Glutamatergic neuron (in vitro differentiated cells): ENCODE measurements at places on chromosomes 5 and 9.

GRCh38 chr5:100505984-100506670 lies 29.0 kb upstream of the FAM174A start:
- DNase-seq: no peak

DNA sequence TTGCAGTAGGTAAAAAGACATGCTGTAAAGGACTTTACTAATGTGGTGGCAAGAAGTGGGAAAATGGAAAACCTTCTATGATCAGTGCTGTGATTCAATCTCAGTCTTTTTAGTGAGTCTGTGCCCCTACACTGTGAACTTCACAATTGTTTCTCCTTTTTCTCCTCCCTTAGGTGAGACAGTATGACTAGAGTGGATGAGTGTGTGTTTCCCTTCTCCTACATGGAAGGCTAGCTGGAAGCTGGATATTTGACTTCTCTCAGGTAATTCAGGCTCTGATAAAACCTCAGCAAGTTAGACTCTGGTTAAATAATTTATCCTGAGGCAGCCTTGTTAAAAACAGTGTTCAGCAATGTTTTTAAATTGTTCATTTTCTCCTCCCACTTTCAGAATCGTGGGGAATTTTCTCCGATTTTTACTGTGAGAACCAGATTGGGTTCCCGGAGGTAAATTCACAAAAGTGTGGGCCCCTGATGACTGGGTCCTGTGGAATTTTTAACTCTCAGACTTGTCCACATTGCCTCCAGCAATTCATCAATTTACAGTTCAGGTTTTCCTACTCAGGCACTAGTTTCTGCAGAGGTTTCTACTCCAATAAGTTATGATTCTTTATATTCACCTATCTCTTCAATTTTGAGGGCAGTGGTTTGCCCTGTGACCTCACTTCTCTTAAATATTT lies 149.1 kb upstream of the PIK3R1 start:
- no peak for DNase-seq

- no peak for DNase-seq
These were observed 140.2 kb downstream of the EMB start for GRCh38 chr5:50300878-50301277.

- DNase-seq: no peak
These were observed 433.0 kb downstream of the PDE4D start for GRCh38 chr5:59460368-59461153.

DNA sequence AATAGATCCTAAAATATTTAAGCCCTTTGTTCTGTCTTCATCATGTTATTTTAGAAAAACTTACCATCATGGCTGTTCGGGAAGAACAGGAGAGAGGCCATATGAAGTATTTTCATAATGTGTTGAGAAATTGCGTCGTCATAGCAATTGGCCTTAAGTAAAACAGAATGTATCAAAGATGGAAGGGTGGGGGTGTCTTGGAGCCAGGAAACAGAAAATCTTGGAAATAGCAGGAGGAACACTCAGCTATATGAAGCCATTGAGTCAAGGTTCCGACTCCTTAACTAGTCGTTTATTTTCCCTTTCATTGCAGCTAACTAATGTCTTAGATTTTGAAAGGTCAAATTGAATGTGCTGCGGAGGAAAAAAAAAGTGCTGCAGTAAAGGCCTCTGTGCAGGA lies 1.3 kb downstream of the SPTAN1 start:
- no peak for DNase-seq

GRCh38 chr9:79129865-79130480 lies 441.8 kb upstream of the TLE4 start:
- DNase-seq: peak; percentile 76

DNA sequence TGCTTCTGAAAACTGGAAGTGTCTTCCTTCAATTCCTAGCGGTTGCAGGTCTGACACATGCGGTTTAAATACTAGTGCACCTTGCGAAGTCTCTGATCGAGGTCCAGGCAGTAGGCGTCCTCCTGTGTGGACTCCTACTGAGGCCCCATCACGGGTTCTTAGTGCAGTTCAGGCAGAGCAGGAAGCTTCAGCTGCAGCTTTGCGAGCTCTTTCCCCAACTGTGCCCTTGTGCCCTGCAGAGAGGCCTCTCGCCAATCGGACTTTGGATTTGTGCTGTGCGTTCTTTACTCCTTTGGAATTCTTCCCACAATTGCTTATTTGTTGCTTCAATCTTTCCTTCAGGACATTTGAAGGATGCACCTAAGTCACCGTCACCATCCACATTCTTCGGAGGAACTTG lies 40.6 kb upstream of the FAM120AOS start:
- DNase-seq: no peak

DNA sequence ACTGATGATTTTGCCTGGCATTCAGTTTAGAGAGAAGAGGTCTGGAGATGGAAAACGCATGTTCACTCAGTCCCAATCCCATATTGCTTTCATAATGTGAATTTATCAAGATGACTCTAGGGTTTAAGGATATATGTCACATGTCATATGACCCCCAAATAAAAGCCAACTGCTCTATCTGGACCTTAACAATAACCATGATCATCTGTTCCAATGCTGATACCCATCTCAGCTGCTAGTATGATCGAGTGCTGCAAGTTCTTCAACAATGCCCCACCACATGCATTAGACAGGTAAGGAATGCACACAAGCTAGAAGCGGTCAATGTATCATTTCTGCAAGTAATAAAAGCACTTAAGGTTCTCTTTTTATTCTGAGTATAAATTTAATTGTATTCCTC lies 91.8 kb downstream of the OXCT1 start:
- no peak for DNase-seq
